Spinal cord (tissue), 10 donors: ENCODE measurements at places on chromosomes 13 and 19.

GRCh38 chr19:29622166-29623070, 16.3 kb downstream of the POP4 start:
- DNase-seq, result no peak

DNA sequence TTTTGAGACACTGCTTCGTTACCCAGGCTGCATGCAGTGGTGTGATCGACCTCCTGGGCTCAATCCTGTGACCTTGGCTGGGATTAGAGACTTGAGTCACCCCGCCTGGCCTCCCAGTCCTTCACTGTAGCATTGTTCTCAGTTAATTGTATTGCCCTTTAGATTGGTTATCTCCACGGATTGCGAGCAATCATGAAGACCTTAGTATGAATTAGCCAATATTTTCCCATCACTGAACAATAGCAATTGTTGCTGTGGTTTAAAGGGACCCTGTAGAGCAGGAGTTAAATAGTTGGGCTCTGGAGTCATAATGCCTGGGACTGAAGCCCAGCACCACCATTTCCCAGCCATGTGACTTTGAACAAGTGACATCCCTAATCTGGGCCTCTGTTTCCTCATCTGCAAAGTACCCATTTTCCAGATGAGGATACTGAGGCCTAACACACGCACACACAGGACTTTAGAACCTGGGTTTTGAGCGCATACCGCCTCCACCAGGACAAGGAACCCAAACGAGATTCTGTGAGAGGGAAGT, 8.4 kb downstream of the PPP1R14A start:
- no peak for DNase-seq

DNA sequence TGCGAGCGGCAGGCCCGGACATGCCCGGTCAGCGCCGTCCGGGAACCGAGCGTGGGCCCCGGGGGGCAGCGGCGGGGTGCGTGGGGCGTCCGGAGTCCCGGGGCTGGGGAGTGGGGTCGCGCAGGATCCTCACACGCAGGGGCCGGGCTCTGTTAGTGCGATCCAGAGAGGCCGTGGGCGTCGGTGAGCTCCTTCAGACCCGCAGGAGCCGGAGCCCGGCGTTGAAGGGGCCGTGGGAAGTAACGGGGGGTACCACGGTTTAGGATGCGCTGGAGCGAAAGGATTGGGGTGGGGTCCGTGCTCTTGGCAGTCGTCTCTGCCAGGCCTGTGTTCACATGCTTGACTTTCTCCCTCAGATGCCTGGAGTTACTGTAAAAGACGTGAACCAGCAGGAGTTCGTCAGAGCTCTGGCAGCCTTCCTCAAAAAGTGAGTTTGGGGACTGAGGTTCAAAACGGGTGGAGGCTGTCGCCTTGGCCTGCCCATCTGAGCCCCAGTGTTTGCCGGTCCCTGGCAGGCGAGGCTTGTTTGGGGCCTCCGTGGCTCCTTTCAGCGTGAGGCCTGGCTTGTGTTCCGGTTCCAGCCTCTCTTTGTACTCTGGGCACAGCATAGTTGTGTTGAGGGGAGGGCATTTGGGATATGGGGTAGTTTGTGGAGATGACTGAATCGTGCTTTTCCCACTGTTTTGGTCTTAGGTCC, 512 bp downstream of the RPS19 start:
- DNase-seq, result no peak

- DNase-seq, result no peak
Observed at GRCh38 chr13:75657111-75657510, 21.0 kb downstream of the LMO7 start.

GRCh38 chr13:36193151-36193855, 21.1 kb downstream of the SOHLH2 start:
- DNase-seq, result no peak

- no peak for DNase-seq
Observed at GRCh38 chr19:45640849-45641273, 1.7 kb upstream of the EML2 start.

DNA sequence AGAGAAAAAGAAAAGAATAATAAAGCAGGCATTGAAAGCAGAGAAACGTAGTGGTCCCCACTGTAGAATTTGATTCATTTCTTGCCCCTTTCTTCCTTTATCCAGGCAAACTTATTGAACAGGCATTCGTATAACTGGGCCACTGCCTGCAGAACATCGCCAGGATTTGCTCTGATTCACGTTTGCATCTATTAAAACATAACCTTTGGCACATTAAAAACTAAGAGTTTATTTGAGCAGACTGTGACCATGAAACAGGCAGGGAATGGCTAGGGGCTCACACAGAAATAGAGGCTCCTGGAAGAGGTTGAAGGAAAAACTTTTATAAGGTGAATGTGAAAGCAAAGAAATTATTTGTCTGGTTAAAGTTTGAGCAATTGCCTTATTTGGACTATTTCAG, 12.5 kb upstream of the SUPT20H start:
- no peak for DNase-seq

DNA sequence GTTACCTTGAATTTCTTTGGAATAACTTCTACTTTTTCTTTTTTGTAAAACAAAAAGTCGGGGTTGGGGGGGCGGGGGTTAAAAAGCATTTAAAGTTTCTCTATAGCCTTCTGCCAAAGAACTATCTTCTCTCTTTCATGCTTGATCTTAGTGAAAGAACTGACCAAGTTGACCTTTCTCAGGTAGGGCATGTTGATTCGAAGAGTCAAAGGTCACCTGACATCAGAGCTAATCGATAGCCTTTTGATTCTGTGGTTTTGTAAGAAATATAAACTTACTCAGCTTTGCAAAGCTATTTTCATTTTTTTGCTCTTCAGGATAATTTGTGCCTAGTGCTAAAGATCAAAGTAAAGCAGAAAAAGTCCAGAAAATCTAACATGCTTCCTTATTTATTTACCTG, 181.5 kb downstream of the IRS2 start:
- no peak for DNase-seq

DNA sequence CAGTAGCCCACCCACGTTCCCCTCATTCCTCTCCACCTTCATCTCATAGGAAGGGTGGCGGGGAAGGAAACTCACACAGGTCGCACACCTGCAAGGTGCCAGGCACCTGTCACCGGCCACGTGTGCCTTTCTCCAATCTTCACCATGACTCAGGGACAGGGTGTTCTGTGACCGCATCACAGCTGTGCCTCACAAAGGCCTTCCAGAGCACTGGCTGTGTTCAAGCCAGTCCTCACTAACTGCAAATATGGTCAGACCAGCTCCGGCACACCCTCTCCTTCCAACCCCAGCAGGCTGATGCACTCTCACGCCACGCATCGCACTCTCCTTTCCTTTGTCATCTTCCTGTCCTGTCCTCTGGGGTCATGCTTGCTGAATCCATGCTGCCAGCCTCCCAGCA, 415.9 kb downstream of the IRS2 start:
- DNase-seq, result no peak

DNA sequence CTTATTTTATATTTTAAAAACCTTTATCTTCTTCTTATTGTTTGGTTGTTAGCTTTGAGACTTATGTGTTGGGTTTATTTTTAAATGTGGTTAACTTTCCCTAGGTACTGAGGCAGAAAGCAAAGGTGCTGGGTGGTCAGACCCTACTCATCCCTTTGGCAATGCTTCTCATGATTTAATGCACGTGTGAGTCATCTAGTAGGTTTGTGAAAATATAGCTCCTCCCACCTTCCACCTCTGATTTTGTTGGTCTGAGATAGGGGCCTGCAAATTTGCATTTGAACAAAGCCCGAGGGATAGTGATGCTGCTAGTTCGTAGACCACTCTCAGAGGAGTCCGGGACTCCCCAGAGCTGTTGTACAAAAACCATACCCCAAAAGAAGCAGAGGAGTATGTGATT, 771.3 kb upstream of the ARGLU1 start:
- DNase-seq, result no peak

DNA sequence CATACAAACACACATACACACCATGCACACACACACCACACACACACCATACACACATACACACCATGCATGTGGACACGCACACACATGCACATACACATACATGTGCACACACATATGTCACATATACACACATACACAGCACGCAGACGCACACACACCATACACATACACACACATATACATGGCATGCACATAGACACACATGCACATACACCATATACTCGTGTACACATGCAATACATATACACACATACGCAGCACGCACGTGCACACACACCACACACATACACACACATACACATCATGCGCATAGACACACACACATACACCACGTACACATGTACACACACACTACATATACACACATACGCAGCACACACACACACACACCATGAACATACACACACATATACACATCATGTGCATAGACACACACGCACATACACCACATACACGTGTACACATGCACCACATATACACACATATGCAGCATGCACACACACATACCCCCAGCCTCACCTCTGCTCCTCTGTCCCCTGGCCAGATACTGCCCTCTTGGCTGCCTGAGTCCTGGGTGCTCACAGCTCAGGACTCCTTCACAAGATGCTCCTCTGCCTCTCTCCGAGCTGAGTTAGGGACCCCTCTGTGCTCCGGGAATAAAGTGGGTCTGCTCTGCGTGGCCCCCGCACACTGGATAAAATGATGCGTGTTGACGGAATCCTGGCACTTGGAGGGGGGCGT, 70.9 kb upstream of the ARHGEF7 start:
- DNase-seq, result no peak

DNA sequence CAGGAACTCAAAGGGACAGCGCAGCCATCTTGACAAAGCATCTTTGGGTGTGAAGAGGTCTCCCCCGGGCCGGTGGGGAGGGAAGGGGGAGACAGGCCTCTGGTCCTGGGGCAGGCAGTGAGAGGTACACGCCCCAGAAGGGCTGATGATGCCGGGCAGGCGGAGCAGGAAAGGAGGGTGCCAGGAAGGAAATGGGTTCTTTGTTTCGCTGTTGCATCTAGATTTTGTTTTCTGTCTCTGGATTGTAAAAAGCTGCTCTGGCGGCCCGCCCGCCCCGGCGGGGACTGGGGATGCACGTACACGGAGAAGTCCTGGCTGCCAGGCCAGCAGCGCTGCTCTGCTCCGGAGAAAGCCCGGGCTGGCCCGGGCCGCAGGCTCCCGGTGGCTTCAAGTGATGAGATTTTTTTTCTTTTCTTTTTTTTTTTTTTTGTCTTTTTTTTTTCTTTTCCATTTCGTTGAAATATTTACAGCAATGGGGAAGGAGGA, 13.2 kb upstream of the ASF1B start:
- peak; percentile 67 for DNase-seq

DNA sequence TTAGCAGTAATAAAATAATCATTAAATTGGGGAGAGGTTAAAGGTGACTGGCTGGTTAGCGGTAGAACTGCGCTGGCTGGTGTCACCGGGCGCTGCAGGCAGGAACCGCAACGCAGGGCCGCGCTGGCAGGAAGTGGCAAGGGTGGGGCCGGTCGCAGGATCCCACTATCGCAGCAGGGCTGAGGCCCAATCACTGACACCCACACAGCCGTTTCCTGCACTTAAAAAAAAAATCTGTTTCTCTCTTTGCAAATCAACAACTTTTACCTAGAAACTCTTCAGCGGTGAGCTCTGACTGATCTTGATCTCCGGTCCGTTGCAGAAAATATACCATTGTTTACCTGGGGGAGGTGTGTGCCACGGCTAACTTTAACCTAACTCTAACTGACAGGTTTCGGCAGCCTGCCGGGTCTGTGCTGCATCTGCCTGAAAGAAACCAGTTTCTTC, 46.9 kb downstream of the KLF2 start:
- DNase-seq, result no peak

DNA sequence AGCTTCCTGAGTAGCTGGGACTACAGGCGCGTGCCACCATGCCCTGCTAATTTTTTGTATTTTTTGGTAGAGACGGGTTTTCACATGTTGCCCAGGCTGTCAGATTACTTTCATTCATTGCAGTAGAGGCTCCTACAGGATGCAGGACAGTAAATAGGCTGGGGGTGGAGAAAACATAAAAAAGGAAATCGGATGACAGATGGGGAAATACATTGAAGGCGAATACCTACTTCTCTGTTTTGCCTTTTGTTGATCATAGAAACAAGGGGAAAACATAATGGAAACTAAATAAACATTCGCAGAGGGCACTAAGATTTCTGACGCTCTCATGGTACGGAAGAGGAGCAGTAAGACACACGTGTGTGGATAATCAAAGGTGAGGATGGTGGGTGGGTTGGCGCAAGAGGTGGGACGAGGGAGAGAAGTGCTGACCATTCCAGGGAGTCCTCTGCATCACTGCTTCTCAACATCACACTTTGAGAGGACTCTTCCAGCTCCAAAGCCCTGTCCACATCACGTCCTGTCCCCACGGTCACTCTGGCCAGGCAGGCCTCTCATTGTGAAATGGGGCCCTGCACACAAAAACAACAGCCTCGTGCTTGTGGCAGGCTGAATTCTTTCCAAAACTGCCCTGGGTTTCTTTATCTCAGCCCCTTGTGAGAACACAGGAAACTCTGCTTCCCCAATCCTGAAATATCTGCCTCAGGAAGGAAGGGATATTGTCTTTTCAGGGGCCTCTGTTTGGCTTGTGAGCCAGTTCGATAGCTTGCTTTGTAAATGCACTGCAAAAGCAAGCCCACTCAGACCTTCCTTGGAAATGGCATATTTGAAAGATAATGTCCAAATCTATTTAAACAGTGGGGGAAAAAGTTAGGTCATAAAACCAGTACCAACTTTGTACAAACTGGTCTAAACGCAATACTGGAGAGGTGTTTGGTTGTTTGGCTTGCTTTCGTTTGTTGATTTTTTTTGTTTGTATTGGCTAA, 188.5 kb downstream of the FOXO1 start:
- peak; percentile 32 for DNase-seq

DNA sequence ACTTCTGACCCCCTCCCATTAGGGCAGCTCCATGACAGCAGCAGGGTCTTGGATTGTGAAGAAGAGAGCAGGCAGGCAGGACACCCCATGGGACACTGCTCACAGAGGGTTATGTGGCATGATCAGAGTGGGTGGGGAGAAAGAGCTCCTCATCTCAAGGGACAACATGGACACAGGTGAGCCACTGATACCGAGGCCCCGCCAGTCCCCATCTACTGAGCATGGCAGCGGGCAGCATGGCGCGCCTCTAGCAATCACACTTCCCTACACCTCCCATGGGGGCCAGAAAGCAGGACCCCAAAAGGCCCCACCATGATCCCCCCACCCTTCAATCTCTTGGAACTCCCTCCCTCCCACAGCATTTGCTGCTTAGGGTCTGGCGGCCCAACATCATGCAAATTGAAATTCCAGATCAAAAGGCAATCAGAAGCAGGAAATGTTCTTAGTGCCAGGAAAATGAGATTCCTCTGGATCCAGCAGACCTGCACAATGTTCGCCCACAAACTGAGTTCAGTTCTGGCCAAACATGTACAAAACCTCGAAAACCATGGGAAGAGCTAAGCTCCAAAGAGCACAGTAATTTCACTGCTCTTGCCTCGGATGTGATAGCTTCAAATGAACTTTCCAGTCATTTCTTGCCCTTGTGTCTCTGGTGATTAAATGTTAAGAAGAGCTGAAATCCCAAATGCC, 14.8 kb downstream of the DOCK9 start:
- DNase-seq, result no peak
